ENCODE measurements at places on chromosomes 7 and 10.
A peak's percentile ranks its signal among the peaks of the same experiment; 100 is the strongest.

- no peak for DNase-seq
Measured at GRCh38 chr7:4951903-4952636, 6.9 kb downstream of the MMD2 start.

GRCh38 chr7:134836447-134836846 is 57.0 kb downstream of the CALD1 start:
- DNase-seq = no peak

- DNase-seq = no peak
Measured at GRCh38 chr7:37765872-37766525, 82.4 kb upstream of the NME8 start.

DNA sequence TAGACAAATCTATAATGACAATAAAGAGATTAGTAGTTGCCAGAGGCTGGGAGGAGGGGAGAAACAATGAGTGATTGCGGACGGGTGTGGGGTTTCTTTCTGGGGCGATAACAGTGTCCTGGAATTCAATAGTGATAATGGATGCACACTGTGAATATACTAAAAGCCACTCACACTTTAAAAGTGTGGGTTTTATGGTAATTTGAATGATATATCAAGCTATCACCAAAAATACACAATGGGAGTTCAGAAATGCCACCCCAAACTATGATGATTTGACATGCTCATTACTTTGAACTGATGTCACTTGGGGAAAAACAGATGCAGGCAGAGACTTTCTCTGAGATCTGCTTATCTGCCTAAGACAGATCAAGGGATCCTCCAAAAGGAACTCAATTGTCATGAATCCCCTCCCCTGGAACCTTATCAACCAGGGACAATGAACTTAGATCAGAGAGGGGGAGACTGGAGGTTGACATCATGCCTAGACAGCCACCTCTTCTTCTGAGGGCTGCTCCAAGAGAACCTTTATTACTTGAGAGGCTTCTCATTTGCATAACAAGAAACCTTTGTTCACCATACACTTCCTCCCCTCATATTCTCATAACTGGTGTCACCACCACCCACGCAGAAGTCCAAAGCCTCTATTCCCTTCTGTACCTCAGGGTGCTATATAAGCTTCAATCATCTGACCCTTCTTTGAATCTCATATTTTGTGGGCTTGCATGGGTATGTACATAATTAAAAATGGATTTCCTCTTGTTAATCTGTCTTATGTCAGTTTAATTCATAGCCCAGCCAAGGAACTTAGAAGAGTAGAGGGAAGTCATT is 14.8 kb upstream of the ZC3HAV1 start:
- DNase-seq = no peak

DNA sequence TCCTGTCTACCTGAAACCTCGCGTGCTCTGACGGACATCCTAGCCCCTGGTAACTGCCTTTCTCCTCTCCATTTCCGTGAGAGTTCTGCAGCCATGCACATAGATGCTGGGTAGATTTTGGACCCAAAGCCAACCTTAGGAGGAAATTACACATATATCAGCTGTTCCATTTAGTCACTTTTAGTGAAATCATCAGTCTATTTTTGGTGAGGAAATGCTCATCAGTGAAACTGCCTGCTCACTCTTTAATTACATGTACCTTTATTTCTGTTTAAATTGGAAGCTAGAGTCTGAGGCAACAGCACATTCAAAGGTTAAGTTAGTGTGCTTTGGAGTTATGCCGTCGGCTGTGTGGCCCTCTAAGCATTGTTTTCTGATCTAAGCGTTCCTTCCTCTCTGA is 231.3 kb downstream of the WDR37 start:
- DNase-seq = no peak

DNA sequence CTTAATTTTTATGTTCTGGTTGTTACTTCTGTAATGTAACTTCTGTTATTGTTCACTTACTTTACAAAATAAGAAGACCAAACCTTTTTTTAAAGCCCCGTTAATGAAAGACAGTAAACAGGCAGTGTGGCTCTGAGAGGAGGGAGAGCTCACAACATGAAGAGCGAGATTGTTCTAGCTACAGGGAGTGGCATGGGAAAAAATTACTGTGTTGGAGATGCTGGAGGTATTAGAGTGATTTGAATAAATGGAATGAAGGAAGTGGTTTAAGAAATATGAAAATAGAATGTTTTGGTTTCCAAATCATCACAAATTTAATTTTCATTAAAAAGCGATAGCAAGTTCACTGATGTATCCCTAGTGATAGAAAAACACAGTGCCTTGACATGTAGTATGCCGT is 31.8 kb downstream of the REEP3 start:
- no peak for DNase-seq

DNA sequence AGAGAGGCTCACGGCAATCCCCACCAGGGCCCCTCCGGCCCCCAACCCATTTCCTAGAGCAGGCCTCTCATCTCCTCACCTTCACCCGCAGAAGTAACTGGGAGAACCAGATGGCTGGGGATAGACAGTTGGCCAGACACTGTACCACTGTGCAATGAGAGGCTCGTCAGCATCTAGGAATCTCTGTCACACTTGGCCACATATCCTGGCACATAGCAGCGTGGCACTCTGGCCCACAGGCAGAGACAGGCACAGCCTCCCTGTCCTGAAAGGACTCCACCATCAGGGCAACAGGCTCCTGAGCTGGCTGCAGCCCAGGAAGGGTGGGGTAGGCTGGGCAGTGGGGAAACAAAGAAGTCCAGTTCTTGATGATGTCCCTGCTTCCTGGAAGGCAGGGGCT is 45.8 kb downstream of the C10orf143 start:
- DNase-seq = no peak

DNA sequence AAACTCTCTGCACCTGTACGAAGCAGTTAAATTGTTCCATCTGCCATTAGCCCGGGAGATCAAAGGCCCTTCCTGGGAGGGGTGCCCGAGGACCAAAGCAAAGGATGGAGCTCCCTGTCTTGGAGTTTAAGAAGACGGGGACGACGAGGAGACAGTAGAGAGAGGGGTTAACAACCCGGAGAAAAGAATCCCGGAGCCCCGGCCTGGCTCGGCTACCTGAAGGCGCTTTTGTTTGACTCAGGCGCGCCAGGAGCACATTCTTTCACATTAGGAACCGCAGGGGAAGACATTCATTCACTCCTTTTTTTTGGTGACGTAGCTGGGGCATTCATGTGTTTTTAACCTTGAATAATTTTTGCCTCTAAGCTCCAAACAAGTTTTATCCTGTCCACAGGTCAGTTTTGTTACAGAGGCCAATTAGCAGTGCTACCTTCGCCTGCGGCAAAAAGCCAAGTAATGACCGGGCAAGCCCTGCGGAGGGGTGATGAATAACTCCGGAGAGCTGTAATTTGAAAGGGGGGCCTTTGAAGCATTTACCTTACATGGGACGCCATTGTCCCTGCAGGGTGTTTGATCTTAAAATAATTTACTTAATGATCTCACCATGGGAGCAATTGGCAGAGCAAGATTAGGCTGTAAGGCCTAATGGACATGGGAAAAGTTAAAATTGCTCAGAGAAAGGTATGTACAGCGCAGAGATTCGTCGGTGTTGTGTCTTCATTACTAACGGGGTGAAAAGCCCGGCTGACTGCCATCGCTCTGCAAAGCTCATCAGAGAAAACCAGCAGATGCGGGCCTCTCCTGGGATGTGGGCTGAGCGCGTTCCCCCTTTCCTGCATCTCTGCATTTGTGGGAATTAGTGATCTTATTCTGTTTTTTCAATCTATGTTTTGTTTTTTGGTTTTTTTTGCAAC is 258.0 kb upstream of the SP4 start:
- no peak for DNase-seq

GRCh38 chr7:32472015-32472414 is 18.2 kb downstream of the LSM5 start:
- no peak for DNase-seq

- DNase-seq = no peak
Measured at GRCh38 chr7:156497776-156498509, 142.6 kb upstream of the RNF32 start.

DNA sequence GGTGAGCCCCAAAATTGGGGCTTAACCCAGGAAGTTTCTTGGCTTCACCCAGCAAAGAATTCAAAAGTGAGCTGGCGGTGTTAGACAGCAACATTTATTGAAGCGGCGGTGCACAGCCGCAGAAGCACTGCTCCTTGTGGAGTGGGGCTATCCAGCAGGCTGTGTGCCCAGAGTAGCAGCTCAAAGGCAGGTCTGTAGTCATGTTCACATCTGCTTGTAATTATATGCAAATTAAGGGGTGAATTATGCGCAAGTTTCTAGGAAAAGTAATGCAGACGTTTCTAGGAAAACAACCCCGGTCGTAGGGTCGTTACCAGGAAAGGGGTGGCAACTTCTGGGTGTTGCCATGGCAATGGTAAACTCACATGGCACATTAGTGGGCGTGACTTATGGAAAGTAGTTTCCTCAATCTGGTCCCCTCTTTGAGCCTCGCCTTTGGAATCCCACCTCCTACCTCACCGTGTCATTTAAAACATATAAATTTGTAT is 13.7 kb upstream of the KBTBD2 start:
- peak; percentile 2 for DNase-seq

DNA sequence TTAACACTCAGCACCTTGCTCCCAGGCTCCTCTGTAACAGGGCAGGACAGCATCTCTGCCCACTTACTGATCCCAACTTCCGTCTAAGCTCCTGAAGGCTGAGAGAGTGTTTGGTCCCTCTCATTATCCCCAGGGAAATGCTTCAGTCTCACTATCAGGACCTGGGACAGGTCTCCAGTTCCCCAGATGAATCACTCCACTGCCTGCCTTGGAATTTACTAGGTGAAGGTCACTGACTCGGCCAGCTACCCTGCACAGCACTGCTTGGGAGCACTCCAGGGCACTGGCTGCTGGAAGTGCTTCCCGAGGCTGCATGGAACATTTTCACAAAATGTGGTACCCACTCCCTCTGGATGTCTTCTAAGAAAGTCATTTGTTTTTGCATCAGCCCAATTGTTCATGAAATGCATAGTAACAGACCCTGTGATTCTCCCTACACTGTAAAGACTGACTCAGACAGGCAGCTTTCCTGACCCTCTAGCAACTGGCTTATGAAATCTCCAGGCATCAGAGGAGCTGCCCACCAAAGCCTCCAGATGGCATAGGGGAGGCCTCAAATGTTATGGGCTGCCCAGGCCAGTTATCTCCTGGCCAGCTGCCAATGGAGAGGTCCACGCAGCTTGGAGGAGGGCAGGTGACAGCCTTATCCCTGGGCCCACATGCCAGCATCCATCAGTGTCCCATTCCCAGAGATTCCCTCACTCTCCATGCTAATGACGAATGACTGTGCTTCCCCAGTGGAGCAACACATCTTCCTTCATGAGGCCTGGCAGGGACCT is 89.1 kb downstream of the GFRA1 start:
- no peak for DNase-seq

DNA sequence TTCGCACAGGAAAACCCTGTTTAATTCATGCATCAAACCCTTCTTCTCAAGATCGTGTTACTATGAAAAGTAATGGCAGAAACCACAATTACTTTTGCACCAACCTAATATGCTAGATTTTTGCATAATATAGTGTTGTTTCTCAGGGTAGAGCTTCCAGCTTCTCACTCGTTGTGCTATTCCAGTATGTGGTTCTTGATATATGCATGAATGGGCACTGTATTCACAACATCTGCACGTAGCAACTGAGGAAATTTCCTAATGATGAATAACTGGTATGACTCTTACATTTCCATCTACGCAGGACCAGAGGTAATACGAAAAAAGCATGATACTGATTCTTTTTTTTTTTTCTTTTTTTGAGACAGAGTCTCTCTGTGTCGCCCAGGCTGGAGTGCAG is 326.6 kb upstream of the GALNT17 start:
- no peak for DNase-seq

DNA sequence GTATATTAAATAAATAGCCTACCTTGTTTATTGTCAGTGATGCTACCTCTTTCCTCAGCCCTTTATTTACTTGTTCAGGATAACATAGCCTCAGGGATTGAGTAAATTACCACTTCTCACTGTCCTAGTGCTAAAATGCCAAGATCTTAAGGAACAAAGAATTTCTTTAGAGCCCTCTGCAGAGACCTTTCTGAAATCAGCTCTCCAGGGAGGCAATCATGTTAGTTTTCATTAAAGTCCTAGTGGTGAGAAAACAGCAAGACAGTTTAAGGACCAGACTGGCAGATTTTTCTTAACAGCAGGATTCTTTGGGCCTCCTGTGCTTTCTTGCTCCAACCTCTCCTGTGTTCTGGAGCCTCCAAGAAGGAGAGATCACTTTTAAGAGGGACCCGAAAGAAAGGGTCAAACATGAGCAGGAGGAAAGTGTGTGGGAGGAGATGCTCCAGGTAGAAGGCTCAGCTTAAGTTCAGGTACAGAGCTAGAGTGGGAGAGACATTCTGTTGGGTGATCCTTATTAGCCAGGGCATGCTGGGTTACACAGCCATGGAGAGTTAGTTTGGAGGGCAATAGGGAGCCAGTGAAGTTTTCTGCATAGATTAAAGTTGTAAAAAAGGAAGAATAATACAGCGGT is 1.2 kb upstream of the PLCE1 start:
- DNase-seq = no peak

- no peak for DNase-seq
Measured at GRCh38 chr10:104057717-104058116, 28.0 kb downstream of the COL17A1 start.

DNA sequence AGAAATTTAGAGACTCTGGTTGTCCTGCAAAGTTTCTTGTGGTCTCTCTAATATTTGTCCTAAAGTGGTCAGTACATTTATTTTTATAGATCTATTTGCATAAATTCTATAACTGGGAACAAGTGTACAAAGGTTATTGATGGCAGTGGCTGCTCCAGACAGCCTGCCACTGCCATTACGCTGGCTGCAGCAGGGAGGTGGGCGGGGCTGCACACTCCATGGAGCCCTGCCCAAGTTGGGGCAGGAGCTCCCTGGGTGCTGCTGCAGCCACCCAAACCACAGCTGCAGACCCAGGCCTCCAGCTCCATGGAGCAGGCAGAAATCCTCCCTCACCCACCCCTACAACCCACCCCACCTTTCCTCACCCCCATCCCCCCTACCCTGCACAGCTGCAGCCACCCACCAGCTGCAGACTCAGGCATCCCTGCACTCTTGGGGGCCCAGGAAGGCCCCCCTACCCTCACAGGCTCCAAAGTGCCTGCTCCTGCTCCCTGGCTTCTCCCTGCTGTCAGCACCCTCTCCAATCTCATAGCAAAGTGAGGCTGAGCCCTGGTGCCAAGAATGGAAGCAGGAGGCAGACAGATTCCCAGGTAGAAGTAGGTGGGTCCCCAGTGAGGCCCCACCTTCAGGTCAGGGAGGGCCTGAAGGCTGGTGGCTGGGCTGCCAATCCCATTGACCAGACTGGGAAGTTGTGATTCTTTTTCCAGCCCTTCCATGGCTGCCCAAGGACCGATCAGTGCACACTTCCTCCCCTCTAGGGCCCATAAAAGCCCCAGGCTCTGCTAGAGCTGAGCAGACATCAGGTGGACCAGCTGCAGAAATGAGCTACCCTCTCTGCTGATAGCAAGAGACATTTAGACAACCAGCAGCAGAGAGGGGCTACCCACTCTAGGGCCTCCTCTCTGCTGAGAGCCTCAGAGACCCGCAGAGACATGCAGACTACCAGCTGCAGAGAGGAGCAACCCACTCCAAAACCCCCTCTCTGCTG is 4.8 kb upstream of the CYP3A43 start:
- no peak for DNase-seq

- no peak for DNase-seq
Measured at GRCh38 chr7:108234281-108234680, 104.1 kb upstream of the LAMB4 start.

- DNase-seq = no peak
Measured at GRCh38 chr10:80737209-80737608, 199.5 kb downstream of the SH2D4B start.

- DNase-seq = peak; percentile 91
Measured at GRCh38 chr7:26864309-26865093, at the start of gene SKAP2. Gene SKAP2 (minus strand): TSS chr7:26864590. CDS start chr7:26864429, 161 bp downstream.

- no peak for DNase-seq
Measured at GRCh38 chr7:2060701-2061100, 172.0 kb downstream of the MAD1L1 start.

Measured in esophagus squamous epithelium (tissue), 5 donors.